ENCODE measurements at places on chromosomes 16 and 17.

DNA sequence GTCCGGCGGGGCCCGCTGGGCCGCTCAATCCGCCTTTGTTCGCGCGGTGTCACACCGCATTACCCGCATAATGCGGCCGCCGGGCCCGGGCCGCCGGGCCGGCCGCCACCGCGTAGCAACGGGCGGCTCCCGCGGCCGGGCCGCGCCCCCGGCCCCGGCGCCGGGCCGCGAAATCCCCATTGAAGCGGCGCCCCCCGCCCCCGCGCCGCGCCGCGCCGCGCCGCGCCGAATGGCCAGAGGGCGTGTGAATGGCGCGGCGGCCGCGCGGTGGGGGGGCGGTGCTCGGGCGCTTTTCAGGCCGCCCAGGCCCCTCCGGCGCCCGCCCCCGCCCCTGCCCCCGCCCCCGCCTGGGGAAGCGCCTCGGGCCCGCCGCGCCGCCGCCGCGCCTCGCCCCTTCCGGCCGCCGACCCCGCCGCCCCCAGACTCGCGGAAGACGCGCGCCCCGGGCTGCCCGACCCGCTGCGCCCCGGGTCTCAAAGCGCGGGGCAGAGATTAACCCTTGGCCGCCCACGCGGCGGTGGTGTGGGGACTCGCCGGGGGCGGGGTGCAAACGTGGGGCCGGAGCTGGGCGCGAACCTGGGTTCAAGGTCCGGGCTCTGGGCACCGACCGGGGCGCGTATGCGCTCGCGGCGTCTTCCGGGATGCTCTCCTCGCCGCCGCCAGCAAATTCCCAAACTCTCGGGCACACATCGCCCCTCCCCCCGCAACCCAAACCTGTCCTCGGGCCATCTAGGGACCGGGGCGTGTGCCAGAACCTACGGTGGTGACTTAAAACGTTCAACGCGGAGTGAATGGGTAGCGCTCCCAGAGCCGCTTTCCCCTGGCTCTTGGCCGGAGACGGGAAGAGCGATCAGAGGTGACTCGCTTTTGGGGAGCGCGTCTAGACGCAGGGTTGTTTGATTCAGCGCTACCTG, 46.7 kb downstream of the WNT3 start:
- DNase-seq = no peak

- no peak for DNase-seq
Measured at GRCh38 chr16:2852731-2853507, 5.1 kb downstream of the PRSS22 start.

DNA sequence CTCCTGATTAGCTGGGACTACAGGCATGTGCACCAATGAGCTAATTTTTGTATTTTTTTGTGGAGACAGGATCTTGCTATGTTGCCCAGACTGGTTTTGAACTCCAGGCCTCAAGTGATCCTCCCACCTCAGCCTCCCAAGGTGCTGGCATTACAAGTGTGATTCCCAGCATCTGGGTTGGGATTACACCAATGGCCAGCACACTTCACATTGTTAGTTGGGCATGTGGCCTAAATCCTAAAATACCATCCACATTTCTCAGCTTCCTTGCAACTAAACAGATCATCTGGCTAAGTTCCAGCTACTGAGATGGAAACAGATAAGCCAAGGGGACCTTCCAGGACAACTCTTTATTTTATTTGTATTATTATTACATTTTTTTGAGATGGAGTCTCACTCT, 9.9 kb downstream of the RABEP2 start:
- no peak for DNase-seq

GRCh38 chr17:46199379-46199778, 6.2 kb upstream of the KANSL1 start:
- DNase-seq = no peak

- no peak for DNase-seq
Measured at GRCh38 chr17:47012457-47012856, 33.4 kb upstream of the RPRML start.

DNA sequence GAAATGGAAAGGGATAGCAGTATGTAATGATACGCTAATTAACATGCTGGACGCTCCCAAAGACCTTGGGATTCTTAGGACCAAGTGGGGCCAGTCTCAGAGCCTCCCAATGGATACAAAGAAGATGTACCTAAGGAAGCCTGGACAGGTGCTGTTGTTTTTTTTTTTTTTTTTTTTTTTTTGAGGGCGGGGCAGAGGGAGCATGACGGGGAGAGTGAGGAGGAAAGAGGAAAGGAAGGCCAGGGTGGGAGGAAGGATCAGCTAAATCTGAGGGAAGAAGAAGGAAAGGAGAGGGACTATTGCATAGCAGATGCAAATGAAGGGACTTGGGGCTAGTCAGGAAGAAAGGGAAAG, 2.5 kb downstream of the VAMP2 start:
- DNase-seq = no peak

GRCh38 chr16:30581457-30581856, 4.0 kb downstream of the ZNF785 start:
- no peak for DNase-seq

- no peak for DNase-seq
Measured at GRCh38 chr16:28167221-28167620, 44.5 kb downstream of the XPO6 start.

- peak; percentile 73 for DNase-seq
Measured at GRCh38 chr16:70428178-70428998, 10.5 kb downstream of the ST3GAL2 start.

DNA sequence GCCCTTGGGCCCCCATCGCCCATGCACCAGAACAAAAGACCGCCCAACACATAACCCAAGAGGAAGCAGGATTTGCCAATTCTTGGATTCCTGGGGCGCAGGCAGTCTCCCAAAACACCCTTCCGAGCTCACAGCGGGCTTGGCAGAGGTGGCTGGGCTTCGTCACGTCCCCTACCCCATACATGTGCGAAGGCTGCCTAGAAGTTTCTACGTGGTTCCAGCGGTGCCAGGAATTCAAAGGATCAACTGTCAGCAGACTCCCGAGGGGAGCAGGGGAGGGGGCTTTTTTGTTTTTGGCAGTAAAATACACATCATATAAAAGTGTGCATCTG, 80.8 kb upstream of the PLCG2 start:
- DNase-seq = no peak

DNA sequence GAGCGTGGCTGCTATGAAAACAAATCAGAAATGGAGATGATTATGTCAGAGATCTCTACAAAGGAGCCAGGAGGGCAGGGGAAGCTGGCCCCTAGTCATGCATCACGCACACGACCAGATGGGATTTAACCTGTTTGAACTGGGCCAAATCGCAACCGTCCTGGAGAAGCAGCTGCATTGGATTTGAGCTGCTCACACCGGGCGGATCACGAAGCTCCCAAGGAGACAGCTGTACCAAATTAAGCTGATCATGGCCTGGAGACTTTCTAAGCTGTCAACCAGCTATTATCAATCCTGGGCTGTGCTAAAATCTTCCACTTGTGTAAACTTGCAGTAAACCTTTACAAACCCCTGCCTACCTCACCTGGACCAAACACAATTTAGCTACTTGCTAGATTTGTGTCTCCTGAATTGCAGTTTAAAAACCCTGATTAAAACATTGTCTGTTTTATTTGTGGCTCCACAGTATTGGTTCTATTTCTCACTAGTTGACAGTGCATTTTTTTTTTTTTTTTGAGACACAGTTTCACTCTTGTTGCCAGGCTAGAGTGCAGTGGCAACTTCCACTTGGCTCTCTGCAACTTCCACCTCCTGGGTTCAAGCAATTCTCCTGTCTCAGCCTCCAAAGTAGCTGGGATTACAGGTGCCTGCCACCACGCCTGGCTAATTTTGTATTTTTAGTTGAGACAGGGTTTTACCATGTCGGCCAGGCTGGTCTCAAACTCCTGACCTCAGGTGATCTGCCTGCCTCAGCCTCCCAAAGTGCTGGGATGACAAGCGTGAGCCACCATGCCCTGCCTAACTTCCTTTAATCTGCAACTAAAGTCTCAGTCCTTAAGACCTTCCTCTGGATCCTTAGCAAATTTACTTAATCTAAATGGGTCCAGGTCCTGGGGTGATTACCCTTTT, 98.3 kb upstream of the GRIN2A start:
- DNase-seq = no peak

DNA sequence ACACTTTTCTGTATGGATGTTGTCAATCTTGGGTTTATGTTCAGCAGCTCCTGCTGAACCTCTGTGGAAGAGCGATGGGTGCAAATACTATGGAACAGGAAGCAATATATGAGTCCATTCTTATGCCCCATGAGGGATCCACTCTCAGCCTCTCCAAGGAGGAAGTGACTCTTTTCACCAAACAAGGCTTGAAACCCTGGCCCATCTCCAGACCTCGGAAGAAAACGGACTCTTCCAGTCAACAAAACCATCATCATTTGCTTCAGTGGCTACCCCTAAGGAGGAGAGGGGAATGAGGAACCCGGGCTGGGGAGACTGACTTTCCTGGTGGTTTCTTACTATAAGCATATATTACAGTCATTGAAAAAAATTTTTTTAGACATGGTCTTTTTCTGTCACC, 206.2 kb downstream of the AXIN2 start:
- no peak for DNase-seq

DNA sequence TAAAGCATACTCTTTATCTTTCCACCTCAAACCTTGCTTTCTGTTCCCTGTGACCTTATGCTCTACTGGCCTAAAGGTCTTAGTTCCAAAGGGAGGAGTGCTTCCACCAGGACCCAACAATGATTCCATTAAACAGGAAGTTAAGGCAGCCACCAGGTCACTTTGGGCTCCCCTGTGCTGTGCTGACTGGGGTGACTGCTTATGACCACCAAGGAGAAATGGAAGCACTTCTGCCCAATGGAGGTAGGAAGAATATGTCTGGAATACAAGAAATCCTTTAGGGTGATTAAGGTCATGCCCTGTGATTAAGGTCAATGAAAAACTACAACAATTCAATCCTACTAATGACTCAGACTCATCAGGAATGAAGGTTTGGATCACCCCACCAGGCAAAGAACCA, 233.8 kb upstream of the CDH11 start:
- no peak for DNase-seq

- DNase-seq = no peak
Measured at GRCh38 chr16:11196286-11196828, 59.6 kb downstream of the SOCS1 start.

GRCh38 chr17:17365476-17366110, 62.4 kb downstream of the NT5M start:
- DNase-seq = no peak

- peak; percentile 45 for DNase-seq
Measured at GRCh38 chr16:3484318-3485096, 10.8 kb downstream of the C16orf90 start.

DNA sequence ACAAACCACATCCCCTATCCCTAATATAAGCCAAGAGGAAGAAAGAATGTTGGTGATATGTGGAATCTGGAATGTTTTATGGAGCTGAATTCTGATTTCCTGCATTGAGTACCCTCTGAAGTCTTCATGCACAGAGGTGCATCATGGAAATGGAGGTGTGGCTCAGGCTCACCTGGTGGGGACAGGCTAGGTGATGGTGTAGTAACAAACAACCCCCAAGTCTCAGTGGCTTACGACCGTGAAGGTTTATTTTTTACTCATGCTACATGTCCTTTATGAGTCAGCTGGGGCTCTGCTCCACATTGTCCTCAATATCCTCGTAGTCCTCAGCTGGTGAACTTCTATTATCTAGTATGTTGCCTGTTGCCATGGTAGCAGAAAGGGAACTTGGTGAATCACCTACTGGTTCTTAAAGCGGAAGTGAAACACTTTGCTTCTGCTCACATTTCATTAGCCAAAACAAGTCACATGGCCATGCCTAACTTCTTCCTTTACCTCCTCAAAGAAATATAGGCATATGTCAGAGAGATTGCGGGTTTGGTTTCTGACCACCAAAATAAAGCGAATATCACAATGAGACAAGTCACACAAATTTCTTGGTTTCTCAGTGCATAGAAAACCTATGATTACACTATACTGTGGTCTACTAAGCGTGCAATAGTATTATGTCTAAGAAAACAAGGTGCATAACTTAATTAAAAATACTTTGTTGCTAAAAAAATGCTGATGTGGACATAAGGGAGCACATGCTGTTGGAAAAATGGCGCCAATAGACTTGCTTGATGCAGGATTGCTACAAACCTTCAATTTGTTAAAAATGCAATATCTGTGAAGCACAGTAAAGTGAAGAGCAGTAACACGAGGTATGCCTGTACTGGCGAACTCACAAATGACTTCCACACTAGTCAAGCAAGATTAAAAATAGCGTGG, at the start of gene PMFBP1:
PMFBP1 (minus strand) TSS at position 51 of the 930 bp plus-strand sequence. CDS start 947 bp downstream, outside the sequence.
- DNase-seq = peak; percentile 89

- DNase-seq = no peak
Measured at GRCh38 chr17:41082626-41083025, 1.3 kb upstream of the KRTAP4-7 start.

GRCh38 chr17:74270333-74270732, 3.7 kb upstream of the DNAI2 start:
- DNase-seq = no peak

Measured in pons (tissue), 1 donor.